Naive thymus-derived CD4-positive, alpha-beta T cell (primary cell): ENCODE measurements at places on chromosomes 1 and 21.

DNA sequence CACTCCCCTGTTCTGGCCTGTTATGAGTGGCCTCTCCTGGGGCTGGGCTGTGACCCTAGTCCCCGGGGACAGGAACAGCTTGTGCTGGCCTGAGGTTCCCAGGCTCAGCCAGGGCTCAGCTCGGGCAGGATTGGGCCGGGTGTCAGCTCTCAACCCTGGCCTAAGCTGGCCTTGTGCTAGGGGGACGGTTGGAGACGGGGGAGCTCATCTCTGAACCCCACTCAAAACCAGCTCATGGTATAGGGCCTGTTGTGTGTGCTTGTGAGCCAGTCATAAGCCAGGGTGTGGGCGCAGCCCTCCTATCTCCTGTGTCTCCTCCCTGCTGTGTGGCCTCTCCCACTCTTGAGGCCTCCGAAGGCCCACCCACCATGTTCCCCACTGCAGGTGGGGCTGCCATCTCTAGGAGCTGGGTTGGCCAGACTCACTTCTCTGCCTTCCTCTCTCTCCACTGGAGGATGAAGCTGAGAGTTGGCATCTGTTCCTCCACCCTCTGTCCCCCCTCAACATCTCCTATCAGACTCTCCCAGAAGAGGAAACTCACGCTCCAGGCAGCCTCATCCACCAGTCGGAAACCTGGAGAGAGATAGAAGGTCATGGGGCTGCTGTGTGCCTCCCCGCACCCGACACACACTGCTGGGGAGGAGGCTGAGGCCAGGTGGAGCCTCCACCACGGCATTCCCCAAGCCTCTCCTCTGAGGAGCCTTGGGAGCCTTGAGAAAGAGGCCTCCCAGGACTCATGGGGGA, 1.4 kb downstream of the PEAR1 start:
- no peak for DNase-seq

DNA sequence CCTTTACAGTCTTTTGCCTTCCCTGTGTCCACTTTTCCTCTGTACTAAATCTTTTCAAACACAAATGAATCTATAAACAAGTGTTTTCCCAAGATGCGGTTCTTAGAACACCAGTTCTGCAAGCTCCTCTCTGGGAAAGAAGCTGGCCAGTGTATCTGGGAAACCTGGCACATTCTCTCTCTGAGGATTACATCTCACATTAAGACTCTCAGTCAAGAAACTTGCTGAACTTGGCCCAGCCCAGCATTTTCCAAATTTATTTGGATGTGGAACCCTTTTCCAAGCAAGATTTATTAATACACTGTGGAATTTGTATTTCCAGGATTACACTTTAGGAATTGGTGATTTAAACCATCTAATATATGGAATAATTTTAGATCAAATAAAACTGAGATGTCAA, 105.7 kb downstream of the ZNF281 start:
- DNase-seq: no peak

DNA sequence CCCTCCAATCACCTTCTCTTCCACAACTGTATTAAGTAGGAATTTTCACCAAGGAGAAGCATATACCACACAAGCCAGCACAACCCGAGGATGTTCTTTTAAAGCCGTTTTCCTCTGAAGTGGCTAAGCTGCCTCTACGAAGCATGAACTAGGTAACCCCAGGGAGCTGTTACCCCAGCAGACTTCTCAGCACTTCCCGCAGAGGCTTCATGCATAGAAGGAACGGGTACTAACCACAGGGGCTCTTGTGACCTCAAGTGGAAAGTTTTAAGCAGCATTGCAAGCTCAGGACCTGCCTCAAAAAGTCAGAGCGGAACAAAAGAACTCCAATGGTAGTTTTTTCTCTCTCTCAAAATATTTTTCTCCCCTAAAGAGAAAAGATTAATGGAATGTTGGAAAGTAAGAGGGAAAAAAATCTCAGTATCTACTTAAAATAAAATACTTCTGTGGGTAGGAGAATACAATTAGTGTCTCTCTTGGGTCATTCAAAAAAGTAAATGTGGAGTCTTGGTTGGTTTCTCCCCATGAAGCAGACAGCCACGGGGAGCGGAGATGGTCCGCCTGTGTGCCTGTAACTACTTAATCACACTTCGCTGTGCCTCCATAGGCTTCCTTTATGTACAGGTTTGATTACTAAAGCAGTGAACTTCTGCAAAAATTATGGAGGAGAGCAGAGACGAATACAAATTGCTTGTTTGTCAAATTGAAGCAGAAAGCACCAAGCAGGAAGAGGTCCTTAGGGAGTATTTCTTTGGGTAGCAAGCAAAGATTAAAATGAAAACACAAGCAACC, 40.9 kb downstream of the STX6 start:
- no peak for DNase-seq

- no peak for DNase-seq
Observed at GRCh38 chr1:209839875-209840546, 12.2 kb downstream of the UTP25 start.

DNA sequence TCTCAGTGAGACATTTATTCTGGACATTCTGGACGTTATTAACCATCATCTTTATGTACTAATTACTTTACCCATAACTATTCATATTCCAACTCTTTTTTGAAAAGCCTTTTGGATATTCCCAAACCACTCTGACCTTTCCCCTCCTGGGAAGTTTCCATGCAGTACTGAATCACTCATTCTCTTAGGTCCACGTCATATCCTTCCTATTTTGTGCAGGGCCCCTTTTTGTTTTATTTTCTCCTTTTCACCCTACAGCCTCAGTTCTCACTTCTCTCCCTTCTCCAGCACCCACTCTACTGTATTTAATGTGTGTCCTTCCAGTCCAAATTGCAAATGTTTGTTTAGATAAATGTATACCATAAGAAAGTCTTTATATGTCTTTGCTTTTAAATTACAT, 16.4 kb upstream of the ATP1A1 start:
- no peak for DNase-seq

GRCh38 chr1:180498594-180498993, 3.8 kb downstream of the ACBD6 start:
- no peak for DNase-seq

- DNase-seq: no peak
Observed at GRCh38 chr1:78231894-78232293, 186.1 kb downstream of the GIPC2 start.

- no peak for DNase-seq
Observed at GRCh38 chr1:242011894-242012660, 13.2 kb upstream of the MAP1LC3C start.

DNA sequence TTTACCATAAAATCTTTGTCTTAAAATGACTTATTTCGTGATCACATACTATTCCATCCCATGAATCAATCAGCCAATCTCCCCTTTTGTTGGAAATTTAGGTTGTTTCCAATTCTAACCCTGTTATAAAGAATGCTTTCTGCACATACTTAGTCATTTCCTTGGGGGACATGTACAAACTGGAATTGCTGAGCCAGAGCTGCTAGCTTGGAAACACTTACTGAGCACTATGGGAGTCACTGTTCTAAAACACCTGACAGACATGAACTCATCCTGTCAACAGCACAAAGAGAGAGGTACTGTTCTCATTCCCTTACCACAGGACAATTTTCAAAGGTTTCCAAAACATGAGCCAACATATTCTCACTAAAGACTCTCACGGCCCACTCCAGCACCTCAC, 32.1 kb downstream of the AK2 start:
- no peak for DNase-seq

- no peak for DNase-seq
Observed at GRCh38 chr1:116586741-116587143, 15.9 kb upstream of the CD58 start.

GRCh38 chr1:53334781-53335180, 6.9 kb upstream of the LRP8 start:
- DNase-seq: no peak

DNA sequence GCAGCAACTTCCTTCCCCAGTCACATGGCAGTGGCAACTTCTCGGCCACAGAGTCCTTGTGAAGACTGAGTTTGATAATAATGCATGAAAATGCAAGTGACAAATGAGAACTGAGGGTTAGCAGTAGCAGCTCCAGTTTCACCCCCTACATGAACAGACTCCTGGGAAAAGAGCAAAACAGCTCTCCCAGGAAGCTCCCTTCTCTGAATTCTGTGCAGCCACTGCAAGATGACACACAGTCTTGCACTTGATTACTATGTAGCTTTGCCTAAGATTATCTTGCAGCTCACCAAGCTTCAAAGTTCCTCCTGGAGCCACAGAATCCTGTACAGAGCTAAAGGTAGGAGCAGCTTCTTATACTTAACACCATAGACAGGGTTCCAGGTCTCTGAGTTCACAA, 4.7 kb downstream of the PGBD5 start:
- no peak for DNase-seq

DNA sequence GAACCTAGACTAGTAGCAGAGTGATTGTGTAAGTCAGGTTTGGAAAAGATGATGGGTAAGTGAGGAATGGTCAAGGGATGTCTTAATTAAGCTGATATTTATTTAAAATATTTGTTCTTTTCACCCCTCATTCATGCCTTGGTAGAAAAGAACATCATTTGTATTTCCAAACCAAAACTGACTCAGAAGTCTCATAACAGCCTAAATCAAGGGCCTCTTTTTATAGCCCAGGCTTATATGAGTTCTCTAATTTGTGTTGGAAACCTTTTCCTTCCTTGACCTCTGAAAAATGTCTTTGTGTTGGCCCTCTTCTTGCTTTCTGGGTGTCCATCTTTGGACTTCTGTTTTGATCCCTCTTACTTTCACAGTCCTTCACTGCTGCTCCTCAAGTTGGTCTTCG, 1428.2 kb downstream of the MRPL39 start:
- DNase-seq: no peak
